Cortex of kidney (tissue), 1 donor: ENCODE measurements at places on chromosomes 3 and 15.

GRCh38 chr3:16337856-16338540 lies 73.0 kb downstream of the OXNAD1 start:
- DNase-seq = no peak

DNA sequence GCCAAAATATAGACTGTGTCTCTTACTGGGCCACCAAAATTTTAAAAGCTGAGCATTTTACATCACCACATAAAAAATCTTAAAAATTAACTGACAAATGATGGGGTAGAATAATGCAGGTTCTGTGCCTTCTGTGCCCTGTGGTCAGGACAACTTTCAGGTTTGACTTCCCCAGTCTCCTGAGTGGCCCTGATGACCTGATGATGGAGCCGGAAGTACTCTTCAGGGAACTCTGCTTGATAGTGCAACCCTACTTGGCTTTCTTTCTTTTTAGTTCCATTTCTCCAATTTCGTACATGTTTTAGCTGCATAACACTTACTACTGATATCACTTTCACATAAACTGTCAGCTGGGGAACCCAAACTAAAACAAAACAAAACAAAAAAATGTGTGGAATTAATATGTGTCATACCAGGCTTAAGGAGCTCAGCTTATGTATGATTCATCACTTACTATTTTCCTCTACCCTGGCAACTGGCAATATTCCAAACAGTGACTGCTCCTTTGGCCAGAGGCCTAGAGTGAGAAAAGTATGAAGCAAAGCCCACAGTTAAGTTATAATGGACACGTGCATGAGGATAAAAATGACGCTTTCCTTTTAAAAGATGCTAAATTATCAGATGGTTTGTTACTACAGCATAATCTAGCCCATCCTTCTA lies 194.3 kb downstream of the BCHE start:
- DNase-seq = no peak

DNA sequence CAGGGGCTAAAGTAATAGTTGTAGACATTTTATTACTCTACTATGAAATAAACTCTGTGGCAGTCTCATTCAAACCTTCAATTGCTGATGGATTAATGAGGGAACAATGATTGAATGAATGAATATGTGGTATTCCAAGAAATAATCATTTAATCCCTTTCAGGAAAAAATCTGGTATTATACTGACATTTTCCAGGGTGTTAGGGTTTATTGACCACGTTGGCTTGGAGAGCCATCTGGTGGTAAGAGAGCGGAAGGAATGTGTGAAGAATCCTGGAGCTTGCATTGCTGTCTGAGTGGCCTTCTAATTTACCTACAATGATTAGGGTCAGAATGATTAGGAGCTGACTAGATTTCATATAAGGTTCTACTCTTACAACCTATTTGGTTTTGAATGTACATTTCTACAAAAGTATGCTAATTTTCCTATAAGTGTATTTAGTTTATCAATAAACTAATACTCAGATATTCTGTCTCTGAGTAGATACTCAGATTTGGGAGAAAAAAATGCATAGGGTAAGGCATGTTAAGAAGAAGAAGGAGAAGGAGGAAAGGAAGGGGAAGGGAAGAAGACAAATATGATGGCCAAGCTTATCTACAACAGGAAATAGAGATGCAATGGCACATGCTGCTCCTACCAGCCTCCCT lies 249.9 kb downstream of the ROBO1 start:
- DNase-seq = no peak

GRCh38 chr15:60966746-60967145 lies 262.4 kb downstream of the RORA start:
- no peak for DNase-seq

- no peak for DNase-seq
Measured at GRCh38 chr15:101176625-101177024, 75.2 kb downstream of the CHSY1 start.

GRCh38 chr3:178603735-178604134 lies 67.5 kb downstream of the KCNMB2 start:
- DNase-seq = no peak
